ENCODE measurements at places on chromosomes 5 and 9.
A peak's percentile ranks its signal among the peaks of the same experiment; 100 is the strongest.

DNA sequence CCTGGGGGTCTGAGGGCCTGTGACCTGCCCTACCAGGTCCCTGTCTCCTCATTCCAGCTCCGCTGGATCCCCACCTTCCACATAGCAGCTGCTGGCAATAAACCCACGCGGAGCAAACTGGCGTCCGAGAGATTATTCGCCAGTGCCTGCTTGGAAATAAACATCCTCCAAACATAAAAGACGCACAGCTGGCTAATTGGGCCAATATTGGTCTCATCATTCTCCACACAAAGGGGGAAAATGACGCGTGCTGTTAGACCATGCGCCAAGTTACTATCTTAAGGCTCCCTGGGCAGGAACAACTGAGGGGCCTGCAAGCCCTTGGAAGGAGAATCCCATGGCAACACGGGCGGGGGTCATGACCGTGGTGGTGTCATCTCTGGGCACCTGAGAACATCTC, 73.3 kb upstream of the SARDH start:
- DNase-seq = no peak

DNA sequence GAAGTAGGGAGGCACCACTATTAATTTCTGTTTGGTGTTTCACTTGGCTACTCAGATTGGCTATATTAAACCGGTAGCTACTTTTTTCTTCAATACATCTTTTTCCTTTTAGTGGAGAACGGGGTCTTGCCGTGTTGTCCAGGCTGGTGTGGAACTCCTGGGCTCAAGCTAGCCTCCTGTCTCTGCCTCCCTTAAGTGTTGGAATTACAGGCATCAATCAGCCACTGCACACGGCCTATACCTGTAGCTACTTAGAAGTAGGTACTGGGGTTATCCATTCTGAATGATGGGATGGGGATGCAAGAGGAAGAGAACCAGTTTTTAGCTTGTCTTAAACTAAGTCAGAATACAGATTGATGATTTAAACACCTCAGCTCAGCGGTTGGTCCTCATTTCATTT, 1.7 kb downstream of the UBE2D2 start:
- no peak for DNase-seq

- DNase-seq = no peak
Measured at GRCh38 chr9:107453479-107453878, 36.1 kb downstream of the KLF4 start.

DNA sequence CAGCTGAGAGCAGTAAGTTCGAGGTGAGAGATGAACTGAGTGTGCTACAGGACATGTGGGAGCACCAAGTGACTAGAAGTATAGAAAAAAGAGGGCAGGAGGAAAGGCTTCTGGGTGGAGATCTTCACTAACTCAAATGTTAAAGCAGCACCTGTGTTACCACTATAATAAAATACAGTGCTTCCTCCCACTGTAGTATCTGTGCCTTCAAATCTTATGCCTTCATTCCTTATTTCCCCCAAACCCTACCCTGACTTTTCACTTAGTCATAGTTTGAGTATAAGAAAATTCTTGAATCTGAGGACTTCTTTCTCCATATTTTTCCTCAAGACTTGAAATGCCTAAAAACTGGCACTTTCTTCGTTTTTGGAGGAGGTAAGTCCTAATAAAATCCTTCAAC, 61.8 kb downstream of the ALDH1A1 start:
- DNase-seq = no peak

GRCh38 chr5:176897263-176897662, 1.9 kb downstream of the HK3 start:
- no peak for DNase-seq

DNA sequence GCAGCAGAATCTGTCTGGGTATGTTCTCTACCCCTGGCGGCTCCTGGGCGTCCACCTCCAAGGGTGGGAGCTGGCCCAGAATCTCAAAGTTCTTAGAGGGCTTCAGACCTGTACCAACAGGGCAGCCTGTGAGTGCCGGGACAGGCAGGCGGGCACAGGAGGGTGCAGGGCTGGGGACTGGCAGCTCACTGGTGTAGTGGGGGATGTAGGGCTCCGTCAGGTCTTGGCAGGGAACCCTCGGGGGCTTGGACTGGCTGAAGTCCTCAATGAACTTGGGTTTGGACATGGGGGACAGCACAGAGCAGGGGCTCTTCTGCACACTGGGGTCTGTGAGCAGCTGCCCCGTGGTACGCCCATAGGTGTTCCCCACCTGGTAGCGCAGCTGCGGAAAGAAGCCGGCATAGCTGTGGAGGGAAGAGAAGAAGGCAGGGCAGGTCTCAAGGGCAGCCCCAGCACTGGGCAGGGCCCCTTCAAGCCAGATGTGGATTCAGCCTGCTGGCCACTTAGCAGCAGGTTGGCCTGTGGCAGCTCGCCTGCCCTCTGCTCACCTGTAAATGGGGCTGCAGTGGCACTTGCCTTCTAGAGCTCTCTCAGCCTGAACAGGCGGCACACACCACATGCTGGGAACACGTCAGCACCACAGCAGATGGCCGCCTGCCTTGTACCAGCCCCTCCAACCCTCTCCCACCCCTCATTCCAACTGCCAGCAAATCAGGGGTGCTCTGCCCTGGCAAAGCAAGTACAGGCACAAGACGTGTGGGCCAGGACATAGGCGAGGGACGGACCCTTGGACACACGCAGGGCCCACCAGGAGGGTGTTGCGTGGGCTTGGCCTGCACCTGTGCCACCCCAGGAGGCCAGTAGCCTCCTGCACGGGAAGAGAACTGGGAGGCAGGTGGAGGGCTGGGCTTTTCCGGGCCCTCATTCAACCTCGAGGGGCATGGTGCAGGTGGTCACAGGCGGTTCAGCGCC, 4.6 kb downstream of the TUBB4B start:
- peak; percentile 46 for DNase-seq

GRCh38 chr5:150410524-150411244, 2.0 kb downstream of the CD74 start:
- DNase-seq = peak; percentile 77

DNA sequence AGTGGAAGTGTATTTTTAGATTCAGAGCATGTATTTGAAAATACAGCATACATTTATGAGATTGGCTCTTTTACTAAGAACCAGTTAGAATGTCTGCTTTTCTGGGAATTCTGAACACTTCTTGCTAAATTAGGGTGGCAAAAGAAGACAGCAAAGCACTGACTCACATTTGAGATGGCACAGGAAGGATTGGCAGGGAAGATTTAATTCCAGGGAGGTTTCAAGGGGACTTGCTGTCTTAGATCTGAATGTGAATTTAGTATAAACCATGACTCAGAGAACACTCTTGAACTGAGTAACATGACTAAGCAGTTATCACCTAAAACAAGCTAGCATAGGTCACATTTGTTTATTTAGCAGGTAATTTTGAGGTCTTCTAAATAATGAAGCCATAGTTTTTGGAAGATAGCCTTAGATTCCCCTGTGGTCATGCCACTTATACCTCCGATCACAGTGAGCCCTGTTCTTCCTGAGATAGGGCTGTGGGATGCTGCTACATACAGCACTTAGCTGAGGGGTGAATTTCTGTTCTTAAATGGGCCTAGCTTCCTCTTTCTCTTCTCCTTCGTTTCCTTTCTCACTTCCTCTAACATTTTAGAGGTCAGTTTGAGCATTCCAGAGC, 173.8 kb downstream of the PCSK1 start:
- DNase-seq = no peak

- no peak for DNase-seq
Measured at GRCh38 chr5:75325242-75325641, 11.8 kb upstream of the HMGCR start.

DNA sequence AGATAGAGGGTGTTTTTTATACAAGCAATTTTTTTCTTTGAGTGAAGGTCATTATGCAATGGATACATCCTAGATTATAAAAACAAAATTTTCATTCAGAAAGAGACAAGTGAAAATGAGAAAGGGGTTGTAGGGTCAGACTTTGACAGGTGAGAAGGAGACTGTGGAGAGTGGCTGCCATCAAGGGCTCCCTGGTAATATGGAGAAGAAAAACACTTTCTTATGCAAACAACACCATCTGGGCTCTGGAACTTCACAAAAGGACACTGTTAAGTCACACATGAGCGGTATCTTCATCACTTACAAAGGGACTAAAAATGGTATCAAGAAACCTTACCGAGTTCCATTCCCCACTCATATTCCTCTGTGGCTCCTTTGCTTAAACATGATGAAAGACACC, 23.5 kb downstream of the C7 start:
- no peak for DNase-seq

- DNase-seq = no peak
Measured at GRCh38 chr5:16437977-16438376, 27.6 kb downstream of the ZNF622 start.

GRCh38 chr9:123395276-123395688, 39.3 kb downstream of the CRB2 start:
- DNase-seq = peak; percentile 74

DNA sequence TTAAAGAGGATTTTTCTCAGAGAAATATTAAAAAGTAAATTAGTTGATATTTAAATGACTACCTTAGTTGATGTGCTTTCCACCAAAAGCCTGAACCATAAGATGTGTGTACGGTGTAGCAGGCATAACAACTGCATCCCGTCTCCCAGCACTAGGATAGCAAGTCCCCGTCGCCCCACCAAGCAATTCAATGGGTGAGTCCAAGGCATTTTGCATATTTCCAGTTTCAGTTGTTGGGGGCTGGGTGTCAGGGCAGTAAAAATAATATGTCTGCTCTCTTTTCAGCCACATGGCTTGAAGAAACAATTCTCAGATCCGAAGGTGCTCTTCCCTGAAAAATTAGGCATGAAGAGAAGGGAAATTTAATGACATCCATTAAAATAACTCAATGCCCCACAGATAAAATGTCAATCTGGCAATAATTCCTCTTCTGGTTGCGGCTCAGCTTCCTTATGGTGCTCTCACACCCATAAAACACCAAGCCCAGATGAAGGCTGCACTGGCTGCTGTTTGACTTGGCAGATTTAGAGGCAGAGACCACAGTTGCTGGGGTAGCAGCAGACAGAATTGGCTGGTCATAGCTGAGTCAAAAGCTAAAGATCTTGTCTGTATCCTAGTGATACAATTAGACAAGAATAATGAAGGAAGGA, 124.4 kb upstream of the ADCY2 start:
- no peak for DNase-seq

DNA sequence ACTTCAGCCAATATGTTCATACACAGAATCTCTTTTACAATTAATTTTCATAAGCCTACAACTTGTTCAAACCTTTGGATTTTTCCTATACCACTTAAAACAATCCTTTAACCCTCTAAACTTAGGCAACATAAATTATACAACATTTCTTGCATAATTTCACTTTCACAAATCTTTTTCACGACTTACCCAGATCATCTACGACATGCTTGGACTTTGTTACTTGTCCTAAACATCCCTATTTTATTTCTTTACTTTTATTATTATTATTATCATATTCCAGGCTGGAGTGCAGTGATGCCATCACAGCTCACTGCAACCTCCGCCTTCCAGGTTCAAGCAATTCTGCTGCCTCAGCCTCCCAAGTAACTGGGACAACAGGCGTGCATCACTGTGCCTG, 68.0 kb downstream of the CACNA1B start:
- no peak for DNase-seq

- DNase-seq = no peak
Measured at GRCh38 chr5:67037171-67037570, 159.4 kb downstream of the CD180 start.

DNA sequence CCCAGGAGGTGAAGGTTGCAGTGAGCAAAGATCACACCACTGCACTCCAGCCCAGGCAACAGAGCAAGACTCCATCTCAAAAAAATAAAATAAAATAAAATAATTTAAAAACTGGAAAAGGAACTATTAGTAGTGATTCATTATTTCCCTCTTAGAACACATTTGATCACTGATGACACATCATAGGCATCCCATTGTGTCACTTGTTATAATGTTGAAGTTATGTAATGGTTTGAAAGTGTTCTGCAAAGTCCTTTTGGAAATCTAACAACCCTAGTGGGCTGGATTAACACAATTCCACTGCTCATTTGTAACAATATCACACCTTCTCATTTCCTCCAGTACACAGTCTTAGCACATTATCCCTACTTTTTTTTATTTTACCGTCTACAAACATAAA, 81.8 kb upstream of the LMNB1 start:
- DNase-seq = no peak

- no peak for DNase-seq
Measured at GRCh38 chr9:115469841-115470240, 351.9 kb upstream of the TNC start.

DNA sequence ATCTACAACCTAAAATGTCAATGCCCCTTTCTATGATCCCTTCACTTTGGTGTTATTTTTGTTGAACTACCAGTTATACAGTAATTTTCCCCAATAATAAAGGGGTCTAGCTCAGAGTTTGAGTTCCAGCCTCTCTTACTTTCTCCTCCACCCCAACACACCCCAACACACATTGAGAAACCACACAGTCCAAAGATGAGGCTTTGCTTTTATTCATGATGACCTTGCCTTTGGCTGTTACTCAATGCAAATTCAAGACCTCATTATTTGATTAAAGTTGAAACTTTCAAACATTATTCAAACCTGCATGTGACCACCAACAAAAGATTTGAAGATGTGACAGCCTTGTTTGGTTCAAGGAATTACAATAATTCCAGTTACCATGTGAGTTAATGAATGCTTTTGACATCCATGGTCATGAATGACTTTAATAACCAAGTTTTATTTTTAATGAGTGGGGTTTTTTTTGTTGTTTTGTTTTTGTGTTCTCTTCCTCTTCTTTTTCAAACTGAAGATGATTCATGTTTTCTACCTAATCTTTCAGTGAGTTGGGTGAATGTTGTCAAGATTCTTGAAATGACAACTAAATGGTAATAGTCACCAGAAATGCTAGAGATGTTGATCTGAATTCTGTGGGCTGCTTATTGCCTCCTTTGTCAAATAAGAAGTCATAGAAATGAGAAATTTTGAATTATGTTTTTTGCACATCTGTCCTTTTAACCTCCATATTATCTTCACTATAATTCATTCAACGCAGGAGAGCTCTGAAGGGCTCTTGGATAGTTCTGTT, 106.0 kb downstream of the HACD4 start:
- no peak for DNase-seq

DNA sequence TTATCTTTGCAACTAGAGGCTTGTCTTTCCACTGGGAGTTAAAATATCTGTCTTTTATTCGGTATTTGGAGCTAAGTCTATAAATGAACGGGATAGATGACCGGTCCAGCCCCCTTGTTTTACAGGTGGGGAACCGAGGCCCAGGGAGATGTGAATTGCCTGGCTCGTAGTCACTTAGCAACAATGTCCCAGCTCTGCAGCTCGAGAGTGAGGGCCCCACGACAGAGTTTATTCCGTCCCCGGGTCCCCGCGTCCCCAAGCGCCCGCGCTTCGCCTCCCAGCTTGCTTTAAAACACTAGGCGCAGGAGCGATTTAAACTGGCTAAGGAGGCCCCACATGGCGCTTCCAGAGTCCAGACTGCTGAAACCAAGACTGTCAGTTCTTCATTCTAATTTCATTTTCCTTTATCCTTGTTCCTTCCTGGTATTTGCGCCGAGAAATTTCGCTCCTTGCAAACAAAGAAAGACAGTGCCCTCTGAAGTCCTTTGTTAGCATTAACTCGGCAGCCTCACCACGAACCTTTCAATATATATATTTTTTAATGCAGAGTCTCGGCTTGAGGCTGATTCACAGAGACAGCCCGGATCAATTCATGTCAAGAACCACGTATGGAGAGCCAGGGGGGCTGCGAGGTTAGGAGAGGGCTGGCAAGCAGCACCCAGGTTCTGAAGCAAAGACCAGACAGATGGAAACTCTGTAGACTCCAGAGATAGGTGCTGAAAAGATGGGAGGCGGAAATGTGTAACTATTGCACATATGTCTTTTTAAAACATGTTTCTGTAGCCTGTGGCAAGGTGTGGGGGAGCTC, 1.4 kb upstream of the ENC1 start:
- DNase-seq = peak; percentile 4

All from NCI-H1694 (cell line).